ENCODE measurements at places on chromosomes 16 and 17.

DNA sequence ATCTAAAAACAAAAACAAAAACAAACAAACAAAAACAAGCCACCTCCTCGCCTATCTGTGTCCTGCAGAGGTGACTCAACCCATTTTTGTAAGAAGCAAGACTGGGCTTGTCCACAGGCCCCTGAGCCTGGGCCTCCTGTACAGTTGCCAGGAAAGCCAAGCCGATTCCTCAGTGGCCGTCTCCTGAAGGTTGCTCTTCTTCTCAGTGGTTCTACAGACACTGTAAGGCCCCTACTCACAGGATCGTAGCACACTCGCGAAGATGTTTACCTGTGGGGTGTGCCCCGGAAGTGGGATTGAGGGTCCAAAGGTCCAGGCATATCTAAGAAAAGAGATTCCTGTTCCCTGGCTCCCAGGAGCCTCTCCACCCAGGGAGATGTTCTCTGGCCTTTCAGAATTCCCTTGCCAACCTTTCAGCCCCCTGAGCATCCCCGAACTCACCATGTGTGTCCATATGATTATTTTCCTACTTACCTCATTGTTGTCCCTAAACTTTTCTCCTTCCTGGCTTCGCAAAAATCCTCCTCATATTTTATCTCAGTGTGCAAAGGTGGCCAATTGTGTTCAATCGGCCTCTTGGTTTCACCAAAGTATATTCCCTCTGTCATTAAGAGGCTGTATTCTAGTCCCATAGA lies 7.5 kb upstream of the CES3 start:
- DNase-seq: no peak

- DNase-seq: no peak
Observed at GRCh38 chr17:17751489-17752088, 70.3 kb downstream of the RAI1 start.

GRCh38 chr17:78862073-78863023 lies 21.7 kb upstream of the USP36 start:
- DNase-seq: no peak

- DNase-seq: no peak
Observed at GRCh38 chr17:74677558-74678466, 34.9 kb downstream of the CD300LF start.

GRCh38 chr17:65814418-65814817 lies 253.0 kb upstream of the AXIN2 start:
- DNase-seq: no peak

DNA sequence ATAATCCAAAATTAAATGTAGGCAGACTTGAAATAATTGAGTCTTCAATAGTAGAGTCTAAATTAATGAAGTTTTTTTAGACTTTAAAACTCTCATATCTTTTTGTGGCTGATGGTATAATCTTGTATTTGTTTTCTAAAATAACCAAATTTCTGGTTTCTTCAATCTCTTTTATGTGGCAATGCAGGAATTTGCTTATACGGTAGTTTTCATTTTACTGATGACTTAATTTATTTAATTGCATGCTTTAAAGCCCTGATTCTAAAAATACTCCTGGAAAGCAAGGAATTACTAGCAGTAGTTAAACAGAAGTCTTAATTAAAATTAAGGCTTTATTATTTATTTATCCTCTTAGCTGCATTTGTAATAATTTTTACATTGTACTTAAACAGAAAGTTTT lies 15.4 kb downstream of the MRTFB start:
- DNase-seq: no peak

GRCh38 chr16:10946308-10946707 lies 1.9 kb downstream of the CLEC16A start:
- DNase-seq: no peak

DNA sequence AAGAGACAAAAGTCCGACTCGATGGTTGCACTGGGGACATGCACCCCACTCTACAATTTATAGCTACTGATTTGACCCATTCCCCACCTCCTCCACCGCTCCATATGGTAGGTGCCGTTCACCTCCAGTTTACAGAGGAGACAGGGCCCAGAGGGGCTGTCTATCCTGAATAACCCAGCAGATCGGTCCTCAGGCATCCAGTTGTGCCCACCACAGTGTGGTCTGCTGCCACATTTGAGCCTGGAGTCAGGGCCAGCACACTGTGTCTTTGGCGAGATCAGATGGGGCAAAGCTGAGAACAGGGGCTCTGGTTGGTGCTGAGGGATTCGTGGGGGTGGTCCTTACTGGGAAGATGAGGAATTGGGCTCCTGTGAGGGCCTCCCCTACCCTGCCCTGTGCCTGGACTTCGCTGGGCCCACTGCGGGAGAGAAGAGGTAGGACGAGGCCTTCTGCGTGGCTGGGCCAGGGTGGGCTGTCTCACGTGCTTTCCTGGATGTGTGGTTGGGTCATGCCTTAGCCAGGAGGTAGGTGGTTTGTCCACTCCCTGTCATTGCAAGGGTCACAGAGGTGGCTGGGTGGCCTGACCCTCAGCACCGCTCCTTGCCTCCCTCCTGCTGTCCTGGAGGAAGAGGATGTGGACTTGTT lies 2.8 kb downstream of the ADCY7 start:
- no peak for DNase-seq

GRCh38 chr16:67030221-67030962 lies 1.4 kb downstream of the CBFB start:
- DNase-seq: no peak

DNA sequence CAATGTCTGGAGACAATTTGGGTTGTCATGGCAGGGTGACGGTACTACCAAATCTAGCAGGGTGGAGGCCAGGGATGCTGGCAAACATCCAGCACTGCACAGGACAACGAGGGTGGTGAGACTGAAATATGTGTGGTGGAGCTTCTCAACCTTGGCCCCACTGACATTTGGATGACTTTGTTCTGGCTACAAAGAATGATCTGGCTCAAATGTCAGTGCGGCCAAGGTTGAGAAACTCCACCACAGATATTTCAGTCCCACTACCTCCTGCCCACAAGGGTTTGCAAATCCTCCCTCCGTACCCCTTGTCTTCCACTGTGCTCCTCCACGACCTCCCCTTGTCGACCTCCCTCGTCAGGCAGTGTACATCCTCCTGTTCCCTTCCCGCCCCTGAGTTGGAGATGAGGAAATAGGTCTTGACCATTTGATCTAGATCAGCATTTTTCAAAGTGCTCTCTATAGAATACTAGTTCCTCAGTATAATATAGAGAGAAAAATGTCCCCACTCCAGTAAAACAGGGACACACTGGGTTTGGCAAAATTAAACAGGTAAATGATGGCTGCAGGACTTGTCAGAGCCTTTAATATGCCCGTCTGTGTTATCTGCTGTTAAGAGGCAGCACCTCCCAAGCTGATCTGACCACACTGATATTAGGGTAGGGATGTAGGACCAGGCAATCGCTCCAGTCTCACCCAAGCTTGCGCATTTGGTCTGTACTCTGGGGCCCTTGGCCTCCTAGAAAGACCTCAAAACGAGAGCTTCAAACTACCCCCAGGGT lies 6.8 kb downstream of the OSGIN1 start:
- no peak for DNase-seq

DNA sequence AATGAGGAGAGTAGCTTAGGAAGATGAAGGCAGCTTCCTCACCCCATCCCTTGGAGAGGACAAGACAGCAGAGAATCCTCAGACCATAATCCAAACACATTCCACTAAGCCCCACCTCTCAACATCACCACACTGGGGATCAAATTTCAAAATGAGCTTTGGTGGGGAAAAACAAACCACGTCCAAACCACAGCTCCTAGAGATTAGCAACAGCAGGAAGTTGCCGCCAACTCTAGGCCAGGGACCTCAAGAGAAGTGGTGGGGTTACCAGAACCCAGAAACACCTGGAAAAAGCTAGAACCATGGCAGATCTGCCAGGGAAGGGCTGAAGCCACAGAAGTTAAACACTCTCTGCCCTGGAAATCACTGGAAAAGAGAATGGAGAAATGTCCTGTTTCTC lies 571.6 kb downstream of the HS3ST4 start:
- no peak for DNase-seq

DNA sequence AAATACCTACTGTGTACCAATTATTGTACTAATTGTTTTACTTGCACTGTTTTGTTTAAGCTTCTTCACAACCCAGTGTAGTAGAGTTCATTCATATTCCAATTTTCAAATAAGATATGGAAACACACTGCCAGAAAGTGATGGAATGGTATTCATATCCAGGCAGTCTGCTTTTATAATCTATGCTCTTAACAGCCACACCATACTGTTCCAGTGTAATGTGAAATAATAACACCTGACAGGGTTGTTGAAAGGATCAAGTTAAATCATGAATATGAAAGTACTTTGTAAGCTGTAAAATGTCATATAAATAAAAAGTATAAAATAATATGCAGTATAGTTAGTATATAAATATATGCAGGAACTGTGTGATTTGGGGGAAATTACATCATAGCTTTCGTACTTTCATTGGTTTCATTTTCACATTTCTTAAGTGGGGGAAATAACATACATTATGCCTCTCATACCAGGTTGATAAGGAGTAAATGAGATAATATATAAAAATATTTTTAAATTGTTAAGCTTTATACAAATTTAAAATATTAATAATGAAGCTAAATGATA lies 230.8 kb downstream of the TANC2 start:
- no peak for DNase-seq

DNA sequence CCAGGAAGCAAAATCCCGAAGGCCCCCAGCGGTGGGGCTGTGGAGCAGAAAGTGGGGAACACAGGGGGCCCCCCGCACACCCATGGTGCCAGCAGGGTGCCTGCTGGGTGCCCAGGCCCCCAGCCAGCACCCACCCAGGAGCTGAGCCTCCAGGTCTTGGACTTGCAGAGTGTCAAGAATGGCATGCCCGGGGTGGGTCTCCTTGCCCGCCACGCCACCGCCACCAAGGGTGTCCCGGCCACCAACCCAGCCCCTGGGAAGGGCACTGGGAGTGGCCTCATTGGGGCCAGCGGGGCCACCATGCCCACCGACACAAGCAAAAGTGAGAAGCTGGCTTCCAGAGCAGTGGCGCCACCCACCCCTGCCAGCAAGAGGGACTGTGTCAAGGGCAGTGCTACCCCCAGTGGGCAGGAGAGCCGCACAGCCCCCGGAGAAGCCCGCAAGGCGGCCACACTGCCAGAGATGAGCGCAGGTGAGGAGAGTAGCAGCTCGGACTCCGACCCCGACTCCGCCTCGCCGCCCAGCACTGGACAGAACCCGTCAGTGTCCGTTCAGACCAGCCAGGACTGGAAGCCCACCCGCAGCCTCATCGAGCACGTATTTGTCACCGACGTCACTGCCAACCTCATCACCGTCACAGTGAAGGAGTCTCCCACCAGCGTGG lies 6.5 kb downstream of the CBX2 start:
- DNase-seq: no peak

GRCh38 chr16:85863384-85863774 lies 35.6 kb upstream of the IRF8 start:
- no peak for DNase-seq

DNA sequence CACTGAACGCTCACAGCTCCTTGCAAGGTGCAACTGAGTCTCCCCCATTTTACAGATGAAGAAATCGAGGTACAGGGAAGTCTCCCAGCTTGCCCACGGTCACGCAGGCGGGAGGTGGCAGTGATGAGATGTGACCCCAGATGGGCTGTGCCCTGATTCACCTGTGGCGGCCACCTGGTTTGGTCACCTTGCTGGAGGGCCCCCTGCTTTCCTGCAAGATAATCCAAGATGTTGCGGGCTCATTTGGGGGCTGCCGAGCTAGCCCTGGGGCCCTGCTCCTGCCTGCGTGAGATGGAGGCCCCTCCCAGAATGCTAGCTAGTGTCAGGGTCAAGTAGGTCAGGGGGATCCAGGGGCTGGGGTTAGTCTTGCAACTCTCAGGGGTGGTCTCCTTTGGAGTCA lies 59.6 kb upstream of the IL34 start:
- DNase-seq: no peak

- no peak for DNase-seq
Observed at GRCh38 chr16:24318680-24319079, 62.5 kb downstream of the CACNG3 start.

DNA sequence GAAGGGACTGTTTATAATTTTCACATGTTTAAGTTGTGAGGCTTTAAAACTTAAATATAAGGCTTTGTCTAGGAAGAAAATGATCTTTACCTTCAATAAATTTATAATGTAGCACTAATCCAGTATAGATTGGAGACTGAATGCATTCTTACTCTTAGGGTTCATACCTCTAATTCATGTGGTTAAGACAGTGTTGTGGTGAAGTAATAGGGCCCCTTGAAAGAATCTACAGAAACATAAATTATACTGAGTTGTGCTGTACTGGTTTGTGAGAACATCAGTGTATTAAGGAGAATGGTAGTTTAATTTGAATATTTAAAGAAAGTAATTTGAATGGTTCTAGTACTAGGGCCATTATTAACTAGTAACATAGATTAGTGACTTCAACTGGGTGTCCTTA lies 13.7 kb downstream of the HAPSTR1 start:
- no peak for DNase-seq

- DNase-seq: no peak
Observed at GRCh38 chr17:82754297-82755208, 2.7 kb downstream of the TBCD start.

DNA sequence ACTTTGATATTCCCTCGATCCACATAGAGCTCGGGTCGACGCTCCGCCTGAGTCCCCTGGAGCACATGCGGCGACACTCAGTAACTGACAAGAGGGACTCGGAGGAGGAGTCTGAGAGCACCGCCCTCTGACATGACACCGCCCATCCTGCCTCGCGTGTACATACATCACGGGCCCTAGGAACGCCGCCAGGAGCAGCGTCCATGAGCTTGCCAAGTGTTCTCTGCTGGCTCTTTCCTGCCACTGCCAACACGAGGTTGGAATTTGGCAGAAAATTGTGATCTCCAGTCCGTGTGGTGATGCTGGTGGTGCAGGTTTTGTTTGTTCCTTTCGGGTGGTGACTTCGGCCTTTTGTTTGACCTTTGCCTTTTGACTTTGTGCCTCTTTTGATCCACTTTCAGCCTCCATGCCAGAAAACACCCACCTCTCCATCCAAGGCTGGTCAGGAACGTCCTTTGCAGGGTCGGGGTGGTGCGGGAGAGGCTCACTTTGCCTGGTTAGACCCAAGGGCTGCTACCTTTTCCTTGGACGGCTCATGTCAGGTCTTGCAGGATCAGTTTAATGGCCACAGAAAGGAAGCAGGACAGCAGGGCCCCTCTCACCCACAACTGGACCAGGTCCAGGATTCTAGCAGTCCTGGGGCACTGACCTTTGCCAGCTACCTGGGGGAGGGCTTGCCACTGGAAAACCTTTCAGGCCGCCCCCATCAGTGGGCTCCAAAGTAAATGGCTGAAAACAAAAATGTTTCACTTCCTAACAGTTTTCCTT lies 27.6 kb downstream of the ELAC2 start:
- DNase-seq: no peak

GRCh38 chr17:39144416-39144840 lies 7.0 kb downstream of the PLXDC1 start:
- DNase-seq: no peak

GRCh38 chr16:22346483-22346882 lies 27.9 kb downstream of the CDR2 start:
- DNase-seq: no peak

Data from stimulated activated CD4-positive, alpha-beta T cell treated with anti-CD3 and anti-CD28 coated beads, Interleukin-4, amount 100 ng/mL, for 4 hours (primary cell).